ENCODE measurements at places on chromosomes 3 and 15. TPM values are rescaled to one million over a fixed set of nuclear protein-coding genes. Genes with fewer than 3 reads are reported as not detected.

The ZNF662 gene
- 1.1 TPM for total RNA-seq

The PIAS1 gene
- total RNA-seq = 10.3 TPM

The CASR gene
- not detected for total RNA-seq

The TGM4 gene
- 0.07 TPM for total RNA-seq

The GPR62 gene
- 0.20 TPM for total RNA-seq

The SOX14 gene
- total RNA-seq = not detected

The PHLDB2 gene
- total RNA-seq = 68.1 TPM

The KBTBD13 gene
- total RNA-seq = not detected

The PRSS50 gene
- not detected for total RNA-seq

The CFAP100 gene
- total RNA-seq = not detected

The KCNAB1 gene
- 0.53 TPM for total RNA-seq

The CHL1 gene
- total RNA-seq = not detected

The TIGIT gene
- not detected for total RNA-seq

The TGM5 gene
- total RNA-seq = not detected

The WDR93 gene
- total RNA-seq = not detected

The PRR23B gene
- total RNA-seq = not detected

The PCYT1A gene
- 82.6 TPM for total RNA-seq

The C3orf85 gene
- not detected for total RNA-seq

The GUCA1C gene
- not detected for total RNA-seq

The IL17RC gene
- 28.7 TPM for total RNA-seq

The LRTM1 gene
- total RNA-seq = not detected

The TPRA1 gene
- 49.0 TPM for total RNA-seq

The C3orf22 gene
- total RNA-seq = not detected

The IL16 gene
- total RNA-seq = 2.1 TPM

The SPINK8 gene
- total RNA-seq = not detected

The LACTB gene
- total RNA-seq = 28.8 TPM

The ST8SIA2 gene
- total RNA-seq = not detected

The PLOD2 gene
- 78.6 TPM for total RNA-seq

The CADM2 gene
- not detected for total RNA-seq

The LMOD3 gene
- not detected for total RNA-seq

The TRA2B gene
- total RNA-seq = 120 TPM

The MRAS gene
- total RNA-seq = 3.5 TPM

The LRRK1 gene
- total RNA-seq = 9.0 TPM

The OIP5 gene
- total RNA-seq = 27.7 TPM

The PIGZ gene
- 4.6 TPM for total RNA-seq

The STRA6 gene
- total RNA-seq = 0.10 TPM

The COMMD2 gene
- 24.6 TPM for total RNA-seq

The NLGN1 gene
- total RNA-seq = 8.9 TPM

The PLSCR4 gene
- total RNA-seq = 43.8 TPM

The SIDT1 gene
- not detected for total RNA-seq

The SLC24A5 gene
- not detected for total RNA-seq

The SSR3 gene
- 297 TPM for total RNA-seq

The NEIL1 gene
- 7.9 TPM for total RNA-seq

The MFN1 gene
- total RNA-seq = 29.6 TPM

The CCDC13 gene
- not detected for total RNA-seq

Measured in mammary microvascular endothelial cell (primary cell).